GM23248 (cell line): ENCODE measurements at places on chromosomes 6 and 20.

DNA sequence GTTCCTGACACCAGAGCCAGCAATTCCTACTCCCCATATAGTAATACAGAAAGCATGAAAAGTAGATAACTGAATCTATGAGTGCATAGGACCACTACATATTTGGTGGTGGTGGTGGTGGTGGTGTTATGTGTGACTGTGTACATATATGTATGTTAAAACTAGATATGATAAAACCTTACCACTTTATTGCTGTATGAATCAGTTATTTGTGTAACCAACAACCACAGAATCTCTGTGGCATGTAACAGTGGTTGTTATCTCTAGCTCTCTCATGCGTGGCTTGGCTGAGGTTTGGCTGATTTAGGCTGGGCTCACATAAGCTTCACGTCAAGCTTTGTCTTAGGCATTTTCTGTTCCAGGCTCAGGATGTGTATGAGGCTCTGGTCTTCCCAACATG, 55.7 kb downstream of the PLCB1 start:
- DNase-seq = no peak

GRCh38 chr6:25755483-25755882, 941 bp downstream of the SLC17A4 start:
- no peak for DNase-seq

DNA sequence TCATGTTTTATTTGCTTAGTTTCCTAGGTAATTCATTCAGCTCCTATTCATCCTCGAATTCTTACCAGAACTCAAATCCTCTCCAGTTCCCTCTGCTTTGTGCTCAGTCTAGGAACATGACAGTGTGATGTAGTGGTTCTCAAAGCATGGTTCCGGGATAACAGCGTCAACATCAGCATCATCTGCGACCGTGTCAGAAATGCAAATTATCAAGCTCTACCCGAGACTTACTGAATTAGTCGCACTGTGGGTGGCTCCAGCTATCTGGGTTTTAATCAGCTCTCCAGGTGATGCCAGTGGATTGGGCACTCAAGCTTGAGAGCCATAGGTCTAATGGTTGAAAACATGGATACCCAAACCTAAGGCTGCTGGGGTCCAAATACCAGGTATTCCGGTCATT, 7.7 kb upstream of the STK35 start:
- DNase-seq = no peak

- peak; percentile 29 for DNase-seq
Measured at GRCh38 chr20:62349556-62350097, 17.5 kb downstream of the LAMA5 start.

GRCh38 chr20:48716086-48716485, 111.7 kb downstream of the PREX1 start:
- DNase-seq = no peak

- peak; percentile 55 for DNase-seq
Measured at GRCh38 chr6:113009682-113010081, 662.6 kb downstream of the RFPL4B start.

- peak; percentile 35 for DNase-seq
Measured at GRCh38 chr6:43113431-43114260, 37.5 kb downstream of the PTK7 start.

- no peak for DNase-seq
Measured at GRCh38 chr20:45346851-45347250, 1.4 kb downstream of the SDC4 start.

GRCh38 chr6:81863123-81863522, 110.6 kb upstream of the TENT5A start:
- no peak for DNase-seq

DNA sequence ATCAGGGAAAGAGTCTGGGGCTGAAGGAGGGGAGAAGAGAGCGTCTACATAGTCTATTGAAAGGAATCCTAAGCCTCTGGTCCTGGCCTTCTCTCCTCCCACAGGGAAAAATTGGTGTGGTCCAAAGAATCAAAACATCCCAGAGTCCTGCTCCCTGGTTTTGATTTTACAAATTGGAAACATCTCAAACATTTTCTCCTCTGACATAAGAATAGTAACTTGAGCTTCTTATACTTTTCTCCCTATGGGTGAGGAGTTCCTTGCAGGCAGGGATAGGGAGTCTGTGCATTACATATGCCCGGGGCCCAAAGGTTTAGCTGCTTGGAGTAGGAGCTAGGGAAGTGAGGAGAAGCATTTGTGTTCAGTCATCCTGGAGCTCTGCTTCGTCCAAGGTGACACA, 120.0 kb upstream of the GGTLC1 start:
- no peak for DNase-seq

GRCh38 chr20:59062081-59062480, 19.5 kb upstream of the PRELID3B start:
- no peak for DNase-seq

GRCh38 chr20:45969712-45970634, 2.0 kb downstream of the ZNF335 start:
- peak; percentile 85 for DNase-seq

DNA sequence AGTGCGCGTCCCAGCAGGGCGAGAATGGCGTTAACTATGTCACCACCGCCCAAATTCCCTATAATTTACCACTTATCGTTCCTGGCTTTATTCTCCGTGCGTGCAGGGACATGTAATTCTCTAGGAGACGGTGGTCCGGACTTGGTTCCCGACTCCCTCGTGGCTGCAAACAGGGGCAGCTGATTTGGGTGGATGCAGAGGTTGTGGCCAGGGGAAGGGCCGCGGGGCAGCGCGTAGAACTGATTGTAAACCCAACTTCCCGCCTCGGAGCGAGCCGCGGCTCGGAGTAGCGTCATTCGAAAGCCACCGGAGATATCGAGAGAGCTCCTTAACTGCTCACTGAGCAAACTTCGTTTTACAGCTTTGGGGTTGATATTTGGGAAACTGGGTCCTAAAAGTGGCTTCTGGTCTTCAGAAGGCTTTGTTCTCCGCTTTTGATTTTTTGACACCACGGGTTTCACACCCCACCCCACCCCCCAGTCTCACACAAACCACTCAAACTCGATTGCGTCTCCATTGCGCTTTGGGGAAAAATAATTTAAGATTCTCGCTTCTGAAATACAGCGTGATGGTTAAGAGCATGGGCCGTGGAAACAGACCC, 17.5 kb upstream of the ZSCAN9 start:
- peak; percentile 66 for DNase-seq
